Activated naive CD8-positive, alpha-beta T cell treated with anti-CD3 and anti-CD28 coated beads, Interleukin-2, amount 50 U/mL, for 24 hours (primary cell): ENCODE measurements at places on chromosomes 4 and X.
A peak's percentile ranks its signal among the peaks of the same experiment; 100 is the strongest.

DNA sequence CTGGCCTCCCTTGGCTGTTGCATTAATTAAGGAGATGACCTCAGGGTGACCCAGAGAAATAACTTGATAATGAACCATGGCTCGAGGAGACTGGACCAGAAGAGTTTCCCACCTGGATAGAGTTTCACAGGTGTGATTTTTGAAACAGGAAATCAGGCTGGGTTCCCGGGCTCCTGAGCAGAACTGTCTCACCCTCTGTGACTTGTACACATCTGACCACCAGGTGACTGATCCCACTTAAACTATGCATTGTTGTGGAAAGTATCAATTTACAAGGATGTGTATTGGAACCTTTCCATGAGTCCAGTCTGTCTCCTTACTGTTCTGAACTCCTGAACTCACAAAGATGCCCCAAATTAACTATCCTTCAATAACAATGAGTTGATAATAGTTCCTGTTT, 220.3 kb downstream of the PTTG2 start:
- no peak for DNase-seq

- DNase-seq: no peak
These were observed 95.5 kb downstream of the ZNF827 start for GRCh38 chr4:145843148-145843547.

DNA sequence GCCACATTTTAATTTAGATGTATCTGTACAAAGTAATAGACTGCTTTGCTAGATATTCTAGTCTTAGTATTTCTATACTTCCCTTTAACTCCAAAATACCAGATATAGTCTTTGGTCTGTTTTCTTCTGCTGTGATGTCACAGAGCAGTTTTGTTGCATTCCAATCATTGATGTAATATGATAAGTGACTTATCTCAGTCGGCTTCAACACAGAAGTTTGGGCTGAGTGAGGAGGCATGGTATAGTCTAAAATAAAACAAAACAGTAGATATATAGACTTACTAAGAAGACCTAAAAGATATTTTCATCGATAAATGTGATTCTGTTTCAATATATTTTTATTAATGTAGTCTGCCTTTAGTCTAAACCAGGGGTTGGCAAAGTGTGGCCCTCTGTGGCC, 169.9 kb downstream of the DCK start:
- no peak for DNase-seq

GRCh38 chrX:39907964-39908661, 189.6 kb downstream of the BCOR start:
- DNase-seq: peak; percentile 29

DNA sequence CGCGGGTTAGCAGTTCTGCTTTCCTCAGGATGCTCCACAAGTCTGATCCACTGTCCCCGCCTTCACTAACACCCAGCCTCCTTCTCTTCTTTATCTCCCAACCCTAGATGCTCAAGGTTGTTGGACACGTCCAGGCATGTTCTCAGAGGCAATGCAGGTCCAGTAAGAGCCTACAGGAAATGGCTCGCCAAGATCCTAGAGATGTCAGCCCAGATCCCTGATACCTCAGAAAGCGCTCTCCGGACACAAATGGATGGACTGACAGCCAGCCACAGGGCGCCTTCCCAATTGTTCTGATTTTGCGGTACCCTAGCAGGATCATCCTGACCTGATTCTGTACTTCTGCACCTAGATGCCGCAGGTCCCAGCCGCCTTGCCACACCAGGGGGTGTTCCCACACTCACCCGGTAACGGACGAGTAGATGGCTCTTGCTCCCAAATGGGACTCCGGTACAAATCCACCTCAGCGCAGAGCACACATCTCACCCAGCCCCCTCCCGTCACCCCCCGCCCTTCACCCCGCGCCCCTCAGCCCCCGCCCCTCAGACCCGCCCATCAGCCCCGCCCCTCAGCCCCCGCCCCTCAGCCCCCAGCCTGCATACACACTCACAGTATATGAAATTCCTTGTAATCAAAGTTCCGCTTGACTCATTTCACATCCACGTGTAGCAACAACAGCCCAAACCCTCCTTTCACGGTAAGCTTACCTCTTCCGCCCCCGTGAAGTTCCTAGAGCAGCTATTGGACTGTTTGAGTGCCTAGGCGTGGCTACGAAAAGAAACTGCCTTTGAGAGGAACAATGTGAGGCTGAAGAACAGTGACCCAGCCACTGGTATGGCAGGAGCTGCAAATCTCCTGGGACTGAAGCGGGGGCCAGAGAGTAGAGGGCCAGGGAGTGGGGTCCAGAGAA, at the start of gene EDA2R:
Gene EDA2R, minus strand, starts transcription at position 488 of the 910 bp plus-strand sequence. CDS start 23,058 bp downstream, outside the sequence.
- peak; percentile 6 for DNase-seq

DNA sequence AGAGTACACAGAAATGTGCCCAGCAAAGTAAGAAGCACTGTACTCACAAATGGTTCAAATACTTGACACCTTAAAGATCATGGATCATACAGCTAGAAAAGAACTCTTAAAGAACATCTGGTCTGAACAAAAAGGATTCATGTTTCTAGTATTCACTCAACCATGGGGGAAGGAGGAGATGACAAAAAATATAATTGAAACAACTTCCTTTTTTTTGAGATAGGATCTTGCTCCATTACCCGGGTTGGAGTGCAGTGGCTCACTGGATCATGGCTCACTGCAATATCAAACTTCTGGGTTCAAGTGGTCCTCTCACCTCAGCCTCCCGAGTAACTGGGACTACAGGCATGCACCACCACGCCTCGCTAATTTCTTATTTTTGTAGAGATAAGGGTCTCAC, 6.0 kb downstream of the DHX15 start:
- DNase-seq: no peak

- no peak for DNase-seq
These were observed 48.0 kb upstream of the NDST3 start for GRCh38 chr4:117986321-117986720.

DNA sequence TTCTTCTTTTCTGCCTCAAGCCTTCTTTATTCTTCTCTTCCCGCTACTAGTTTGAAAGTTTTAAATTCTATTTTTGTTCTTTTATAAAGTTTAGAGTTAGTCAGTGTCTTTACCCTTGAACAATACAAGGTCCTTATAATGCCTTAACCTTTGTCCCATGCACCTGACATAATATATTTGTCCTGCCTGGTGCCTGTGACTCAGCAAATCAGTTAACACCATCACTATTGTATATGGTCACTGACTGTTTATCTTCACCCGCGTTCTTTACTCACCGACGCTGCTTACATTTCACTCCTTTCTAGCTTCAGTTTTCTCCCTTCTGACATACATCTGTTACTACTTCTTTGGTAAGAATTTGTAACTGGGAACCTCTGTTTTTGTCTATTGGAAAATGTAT, 5.7 kb downstream of the SMIM20 start:
- DNase-seq: no peak

DNA sequence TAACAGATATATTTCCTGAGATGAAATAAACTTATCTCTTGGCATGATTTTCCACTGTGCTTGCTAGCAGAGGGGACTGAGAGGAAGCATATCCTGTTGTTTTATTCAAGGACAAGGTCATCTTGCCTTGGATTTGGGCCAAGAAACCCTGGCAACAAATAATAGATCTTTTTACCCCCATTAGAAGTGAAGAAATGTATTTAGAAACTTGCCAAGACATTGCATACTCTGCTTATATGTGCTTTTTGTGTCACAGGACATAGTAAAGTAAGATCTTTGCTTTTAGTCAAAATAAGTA, 170.2 kb downstream of the RAPGEF2 start:
- DNase-seq: no peak

- no peak for DNase-seq
These were observed 64.2 kb upstream of the ZNF518B start for GRCh38 chr4:10521424-10521823.

GRCh38 chrX:12929701-12930100, 23.3 kb downstream of the TLR8 start:
- no peak for DNase-seq

GRCh38 chr4:18056030-18056429, 34.5 kb upstream of the LCORL start:
- no peak for DNase-seq

- DNase-seq: no peak
These were observed 145.7 kb downstream of the EDA start for GRCh38 chrX:69761633-69762032.

GRCh38 chrX:106203315-106203714, 35.2 kb downstream of the PWWP3B start:
- no peak for DNase-seq

DNA sequence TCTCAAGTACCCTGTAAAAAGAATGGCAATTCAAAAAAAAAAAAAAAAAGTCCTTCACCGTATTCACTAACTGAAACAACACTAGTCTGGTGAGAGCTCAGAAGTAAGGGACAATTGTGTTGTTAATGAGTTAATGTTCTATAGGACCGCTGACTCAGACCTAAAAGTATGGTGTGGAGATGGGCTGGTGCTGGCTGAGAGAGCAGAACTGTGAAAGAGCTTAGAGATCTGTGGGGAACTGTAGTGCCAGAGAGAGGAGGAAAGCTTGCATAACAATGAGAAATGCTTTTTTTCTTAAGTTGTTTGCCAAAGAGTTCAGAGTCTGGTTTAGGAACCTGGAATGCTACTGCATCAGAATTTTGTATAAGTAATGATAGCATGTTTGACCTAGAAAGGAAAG, 65.1 kb downstream of the LHFPL1 start:
- DNase-seq: no peak

DNA sequence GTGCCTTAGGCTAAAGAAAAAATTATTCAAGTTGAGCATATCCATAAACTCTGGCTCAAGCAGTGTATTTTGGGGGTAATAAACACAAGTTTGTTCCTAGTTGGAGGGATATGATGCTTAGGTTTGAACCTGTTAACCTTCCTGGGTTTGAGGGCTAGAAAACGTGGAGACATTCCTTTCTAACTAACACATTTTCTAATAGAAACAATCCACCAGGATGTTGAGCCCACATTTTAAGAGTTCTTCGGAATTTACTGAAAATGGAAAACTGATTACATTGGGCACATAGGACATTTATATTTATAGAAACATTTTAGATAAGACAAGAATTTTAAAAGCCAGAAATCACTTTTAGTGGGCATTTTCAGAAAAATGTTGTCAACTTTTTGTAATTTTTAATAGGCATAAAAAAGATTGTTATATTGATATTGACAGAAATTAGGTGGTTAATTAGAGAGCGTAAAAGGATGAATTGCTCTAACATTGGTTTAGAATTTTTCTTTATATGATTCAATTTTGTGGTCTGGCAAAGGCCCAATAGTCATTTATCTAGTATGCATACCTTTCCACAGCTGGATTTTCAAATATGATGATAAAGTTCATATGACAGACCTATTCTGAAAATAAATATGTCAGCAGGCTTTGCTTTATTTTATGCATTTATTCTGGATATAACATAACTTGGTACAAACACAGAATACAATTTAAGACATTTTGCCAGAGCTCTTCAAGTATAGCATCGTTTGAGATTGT, 49.2 kb downstream of the CEP44 start:
- DNase-seq: no peak

GRCh38 chr4:12674184-12674583, 810.0 kb downstream of the RAB28 start:
- no peak for DNase-seq

GRCh38 chr4:98996056-98996764, 689 bp downstream of the METAP1 start:
- peak; percentile 41 for DNase-seq

DNA sequence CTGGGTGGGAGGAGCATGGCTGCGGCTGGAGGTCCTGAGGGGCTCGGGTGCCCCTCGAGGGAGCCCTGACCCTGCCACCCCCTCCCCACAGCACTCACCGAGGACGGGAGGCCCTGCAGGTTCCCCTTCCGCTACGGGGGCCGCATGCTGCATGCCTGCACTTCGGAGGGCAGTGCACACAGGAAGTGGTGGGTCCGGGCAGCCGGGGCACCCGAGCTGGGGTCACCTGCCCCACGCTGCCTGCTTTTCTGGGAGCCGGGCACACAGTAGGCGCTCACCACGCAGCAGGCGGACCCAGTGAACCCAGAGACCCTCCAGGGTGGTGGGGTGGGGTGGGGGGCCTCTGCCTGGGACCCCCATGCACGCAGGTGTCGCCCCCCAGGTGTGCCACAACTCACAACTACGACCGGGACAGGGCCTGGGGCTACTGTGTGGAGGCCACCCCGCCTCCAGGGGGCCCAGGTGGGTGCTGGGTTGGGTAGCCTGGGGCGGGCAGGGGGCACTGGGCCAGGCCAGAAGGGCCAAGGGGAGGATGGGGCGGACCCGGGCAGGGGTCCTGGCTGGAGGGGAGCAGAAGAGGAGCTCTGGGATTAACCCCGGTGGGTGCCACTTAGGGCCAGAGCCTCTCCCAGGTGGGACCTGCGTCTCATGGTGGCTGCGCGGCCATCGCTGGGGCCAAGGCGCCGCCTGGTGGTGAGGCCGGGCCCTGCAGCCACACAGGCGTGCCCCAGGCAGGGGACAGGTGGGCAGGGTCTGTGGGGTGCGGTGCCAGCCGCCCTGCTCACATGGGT, 1.4 kb downstream of the HGFAC start:
- peak; percentile 76 for DNase-seq

DNA sequence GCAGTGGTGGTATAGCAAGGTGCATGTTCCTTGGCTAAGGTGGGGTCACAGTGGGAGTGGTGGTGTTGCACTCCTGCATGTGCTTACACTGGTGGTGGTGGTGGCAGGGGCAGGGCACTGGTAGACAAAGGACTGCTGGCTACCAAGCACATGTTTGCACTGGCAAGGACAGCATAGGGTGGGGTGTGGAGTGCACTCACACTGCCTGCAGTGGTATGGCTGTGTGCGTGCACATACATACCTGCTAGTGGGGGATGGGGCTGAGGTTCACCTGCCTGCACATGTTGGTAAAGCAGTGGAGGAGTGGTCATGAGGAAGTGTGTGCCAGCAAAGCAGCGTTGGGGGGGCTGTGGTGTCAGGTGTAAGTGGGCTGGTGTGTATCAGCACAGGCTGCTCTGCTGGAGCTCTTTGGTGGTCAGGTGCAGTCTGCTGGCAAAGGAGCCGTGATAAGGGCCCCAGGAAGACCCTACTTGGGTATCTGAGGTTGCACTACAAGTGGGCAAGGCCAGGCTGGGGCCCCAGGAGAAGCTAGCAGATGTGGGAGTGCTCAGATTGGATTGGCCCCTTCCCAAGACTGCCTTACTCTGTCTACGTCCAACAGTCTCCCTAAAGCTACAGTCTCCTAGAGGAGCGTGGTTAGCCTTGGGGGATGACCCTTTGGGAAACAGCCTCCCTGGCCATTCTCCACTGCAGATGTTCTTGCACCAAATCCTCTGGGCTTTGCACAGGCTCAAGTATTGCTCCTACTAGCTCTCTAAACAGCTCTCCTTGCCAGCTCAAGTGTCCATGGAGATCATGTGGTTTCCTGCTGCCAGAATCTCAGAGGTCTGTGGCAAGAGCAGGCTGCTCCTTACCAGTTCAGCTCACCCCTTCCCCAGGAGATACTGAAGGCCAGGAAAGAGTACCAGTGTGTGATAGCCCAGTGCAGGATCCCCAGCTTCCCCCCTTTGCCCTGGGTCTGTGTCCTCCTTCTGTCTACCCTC, 486.3 kb upstream of the PABPC4L start:
- no peak for DNase-seq

- DNase-seq: no peak
These were observed 1587.9 kb upstream of the ADGRL3 start for GRCh38 chr4:59612235-59612634.
